ENCODE measurements at places on chromosomes 6 and 20. TPM values are rescaled to one million over a fixed set of nuclear protein-coding genes. Genes with fewer than 3 reads are reported as not detected.

- peak; percentile 52 for DNase-seq
These were observed 140.8 kb upstream of the CARMIL1 start for GRCh38 chr6:25138233-25138933.

DNA sequence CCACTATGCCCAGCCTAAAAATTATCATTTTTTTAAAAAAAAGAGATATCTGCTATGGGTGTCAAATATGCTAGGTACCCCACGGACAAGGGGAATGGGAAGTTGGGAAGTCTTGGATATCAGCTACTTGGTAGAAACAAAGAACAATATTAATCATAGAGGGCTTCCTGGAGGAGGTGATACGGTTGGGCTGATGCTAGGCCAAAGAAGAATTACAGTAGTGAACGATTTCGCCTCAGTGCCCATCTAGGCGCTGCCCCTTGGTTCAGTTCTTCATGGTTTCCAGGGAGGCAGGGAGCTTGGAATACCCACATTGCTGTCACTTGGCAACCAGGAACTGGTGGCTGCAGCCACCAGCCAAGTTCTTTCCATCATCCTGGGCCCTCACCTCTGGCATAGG is 5.5 kb upstream of the PSMF1 start:
- DNase-seq = no peak

SLC22A2 gene
- not detected for total RNA-seq

GRCh38 chr20:21251278-21251677 is 51.9 kb upstream of the XRN2 start:
- DNase-seq = no peak

GRCh38 chr20:49570161-49570827 is 2.4 kb upstream of the PTGIS start:
- DNase-seq = no peak

HRH3 gene
- not detected for total RNA-seq

PDYN gene
- not detected for total RNA-seq

- peak; percentile 61 for DNase-seq
These were observed 119.0 kb downstream of the RTN4IP1 start for GRCh38 chr6:106510090-106510970.

DNA sequence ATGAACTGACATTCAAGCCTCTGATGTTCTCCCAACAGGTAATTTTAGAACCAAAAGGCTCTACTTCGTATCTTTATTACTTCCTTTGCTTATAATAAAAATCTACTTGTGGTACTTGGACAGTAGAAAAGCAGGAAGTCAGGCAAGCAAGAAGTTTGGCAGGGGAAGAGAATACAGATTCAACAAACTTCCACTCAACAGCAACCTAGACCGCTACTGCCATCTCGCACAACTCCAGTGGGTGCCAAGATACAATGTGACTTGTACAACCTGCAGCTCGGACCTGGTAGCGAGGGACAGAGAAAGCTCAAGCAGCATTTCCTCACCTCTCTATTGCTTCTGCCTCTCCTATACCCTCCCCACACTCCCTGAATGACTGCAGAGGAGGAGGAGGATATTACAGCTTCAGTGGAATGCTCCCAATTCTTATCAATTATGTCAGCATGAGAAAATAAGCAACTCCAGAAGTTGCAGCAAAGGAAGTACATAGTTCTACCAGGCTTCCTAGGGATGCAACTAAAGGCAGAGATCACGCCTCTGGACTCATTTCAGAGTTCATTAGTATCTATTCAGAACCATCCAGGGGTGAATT is 76.5 kb downstream of the MBOAT1 start:
- no peak for DNase-seq

CDSN gene
- total RNA-seq = not detected

GRCh38 chr20:63112491-63113219 is 103.3 kb downstream of the YTHDF1 start:
- peak; percentile 18 for DNase-seq

- DNase-seq = no peak
These were observed 19.8 kb downstream of the ADGRF5 start for GRCh38 chr6:46901882-46902314.

GRCh38 chr6:9272671-9273070 is 837.3 kb upstream of the SLC35B3 start:
- no peak for DNase-seq

SNRPB gene
- 51.3 TPM for total RNA-seq

GRCh38 chr6:122753688-122754056 is 25.8 kb upstream of the FABP7 start:
- no peak for DNase-seq

- DNase-seq = no peak
These were observed 181.8 kb downstream of the SASH1 start for GRCh38 chr6:148524471-148524882.

PLAGL2 gene
- total RNA-seq = 6.7 TPM

GRCh38 chr6:68328156-68328555 is 306.9 kb upstream of the ADGRB3 start:
- no peak for DNase-seq

FAM209B gene
- not detected for total RNA-seq

IMPG1 gene
- not detected for total RNA-seq

DNA sequence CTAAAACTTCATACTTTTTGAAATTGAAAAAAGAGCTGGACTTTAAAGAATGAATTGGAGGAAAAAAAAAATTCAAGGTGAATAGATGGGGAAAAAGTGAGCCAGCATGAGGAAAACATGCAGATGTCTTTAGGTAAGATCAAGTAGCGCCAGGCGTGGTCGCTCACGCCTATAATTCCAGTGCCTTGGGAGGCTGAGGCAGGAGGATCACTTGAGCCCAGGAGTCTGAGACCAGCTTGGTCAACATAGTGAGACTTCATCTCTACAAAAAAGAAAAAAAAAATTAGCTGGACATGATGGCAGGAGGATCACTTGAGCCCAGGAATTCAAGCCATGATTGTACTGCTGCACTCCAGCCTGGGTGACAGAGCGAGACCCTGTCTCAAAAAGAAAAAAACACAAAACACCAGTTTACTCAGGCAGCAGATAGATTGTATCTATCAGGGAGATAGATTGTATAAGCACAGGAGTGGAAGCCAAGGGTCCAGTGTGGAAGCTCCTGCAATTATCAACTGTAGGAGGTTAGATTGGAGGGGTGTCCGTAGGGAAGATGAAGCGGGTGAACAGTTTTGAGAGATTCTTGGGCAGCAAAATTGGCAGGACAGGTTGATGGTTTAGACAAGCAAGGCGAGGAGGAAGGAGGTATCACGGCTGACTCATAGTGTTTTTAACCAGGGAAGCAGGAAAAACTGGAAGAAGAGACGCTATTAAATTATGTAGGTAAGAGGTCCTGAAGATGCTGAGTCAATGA is 97.6 kb upstream of the ZNF217 start:
- no peak for DNase-seq

DNA sequence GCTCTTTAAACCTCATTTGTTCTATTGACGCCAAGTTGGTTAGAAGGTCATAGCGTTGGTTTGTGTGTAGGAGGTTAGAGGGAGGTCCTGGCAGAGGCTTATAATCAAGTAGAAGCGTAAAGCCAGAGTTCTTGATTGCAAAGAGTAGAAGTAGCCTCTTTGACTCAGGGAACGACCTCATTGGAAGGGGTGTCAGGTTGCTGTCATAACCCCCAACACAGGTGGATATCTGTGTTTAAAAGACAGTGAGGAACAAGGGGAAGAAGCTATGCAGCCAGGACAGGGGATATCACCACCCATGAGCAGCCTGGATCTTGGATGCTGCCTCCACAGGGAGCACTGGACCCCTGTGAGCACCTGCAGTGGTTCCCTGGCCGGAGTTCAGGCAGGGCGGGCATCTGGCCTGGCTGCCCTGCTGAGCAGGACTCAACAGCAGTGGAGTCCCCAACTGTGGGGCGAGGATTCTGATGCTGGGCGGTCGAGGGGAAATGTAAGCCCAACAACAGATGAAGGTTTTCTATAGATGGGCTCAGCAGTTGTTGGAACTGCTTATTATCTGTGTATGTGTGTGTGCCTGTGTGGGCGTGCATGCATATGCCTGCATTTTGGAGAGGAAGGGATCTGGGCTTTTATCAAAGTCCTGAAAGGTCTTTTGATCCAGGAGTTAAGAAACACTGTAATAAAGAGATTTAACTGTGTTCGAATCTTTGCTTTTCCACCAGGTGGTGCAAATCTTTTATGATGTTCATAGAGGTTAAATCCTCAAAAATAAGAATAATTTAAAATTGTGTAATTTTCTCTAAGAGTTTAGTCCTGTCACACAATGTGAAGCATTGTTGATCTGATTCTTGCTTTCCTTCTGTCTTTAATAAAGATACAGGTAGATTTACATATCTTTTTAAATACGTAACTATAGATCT is 27.7 kb downstream of the HIVEP1 start:
- DNase-seq = no peak

DNA sequence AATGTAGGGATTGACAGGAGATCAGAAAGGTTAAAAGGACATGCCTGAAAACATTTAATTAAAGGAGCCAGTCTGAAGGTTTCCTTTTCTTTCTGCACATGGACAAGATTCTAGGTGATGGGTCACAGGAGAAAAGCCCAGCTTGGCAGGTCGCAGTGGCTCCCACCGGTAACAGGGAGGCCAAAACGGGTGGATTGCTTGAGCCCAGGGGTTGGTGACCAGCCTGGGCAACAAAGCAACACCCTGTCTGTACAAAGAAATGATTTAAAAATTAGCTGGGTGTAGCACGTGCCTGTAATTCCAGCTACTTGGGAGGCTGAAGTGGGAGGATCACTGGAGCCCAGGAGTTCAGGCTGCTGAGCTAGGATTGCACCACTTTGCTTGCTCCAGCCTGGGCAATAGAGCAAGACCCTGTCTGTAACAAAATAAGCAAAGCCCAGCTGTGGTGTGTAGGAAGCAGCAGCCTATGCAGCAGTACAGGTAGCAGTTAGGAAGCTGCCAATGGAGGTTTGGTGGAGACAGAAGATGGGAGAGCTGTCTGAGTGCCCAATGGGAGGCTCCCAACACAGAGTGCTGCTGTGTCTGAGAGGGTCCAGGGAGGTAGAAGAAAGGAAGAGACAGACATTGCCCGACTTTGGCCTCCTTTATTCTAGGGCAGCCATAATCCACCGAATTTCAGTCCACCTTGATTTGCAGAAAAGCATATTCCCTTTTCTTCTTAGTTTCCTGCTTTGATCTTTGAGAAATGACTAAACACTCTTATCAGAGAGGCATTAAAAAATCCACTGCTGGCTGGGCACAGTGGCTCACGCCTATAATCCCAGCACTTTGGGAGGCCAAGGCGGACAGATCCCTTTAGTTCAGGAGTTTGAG is 7.1 kb upstream of the AP5S1 start:
- no peak for DNase-seq

- no peak for DNase-seq
These were observed 73.5 kb downstream of the ZFP64 start for GRCh38 chr20:52118016-52118623.

DNA sequence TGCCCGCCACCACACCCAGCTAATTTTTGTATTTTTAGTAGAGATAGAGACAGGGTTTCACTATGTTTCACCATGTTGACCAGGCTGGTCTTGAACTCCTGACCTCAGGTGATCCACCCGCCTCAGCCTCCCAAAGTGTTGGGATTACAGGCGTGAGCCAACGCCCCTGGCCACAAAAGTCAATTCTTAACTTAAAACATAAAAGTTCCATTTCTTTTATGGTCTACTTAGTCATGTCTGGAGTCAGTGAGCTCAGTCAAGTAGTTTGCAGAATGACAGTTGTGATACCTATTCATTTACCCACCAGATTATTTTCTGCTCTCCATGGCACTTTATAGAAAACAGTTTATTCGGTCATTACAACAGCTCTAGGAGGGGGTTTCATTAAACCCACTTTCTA is 103.1 kb upstream of the ESR1 start:
- DNase-seq = no peak

GRCh38 chr6:84848960-84849359 is 84.6 kb upstream of the TBX18 start:
- DNase-seq = no peak

- DNase-seq = no peak
These were observed 136.8 kb downstream of the FNDC1 start for GRCh38 chr6:159305804-159306537.

SALL4 gene
- not detected for total RNA-seq

DNA sequence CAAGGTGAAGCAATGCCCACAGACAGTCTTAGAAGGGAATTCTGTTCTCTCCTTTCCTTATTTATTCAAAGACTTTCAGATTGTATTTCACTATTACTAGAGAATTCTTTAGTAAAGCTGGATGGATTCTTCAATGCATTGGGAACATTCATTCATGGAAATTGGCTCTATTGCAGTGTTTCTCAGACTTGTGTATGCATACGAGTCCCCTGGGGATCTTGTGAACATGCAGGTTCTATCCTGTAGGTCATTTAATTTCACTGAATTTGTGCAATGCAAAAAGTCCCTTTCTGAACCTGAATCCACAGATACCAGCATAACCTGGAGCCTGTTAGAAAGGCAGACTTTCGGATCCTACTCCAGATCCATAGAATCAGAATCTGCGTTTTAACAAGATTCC is 160.9 kb upstream of the AHI1 start:
- no peak for DNase-seq

GRCh38 chr6:142356201-142356883 is 54.5 kb downstream of the ADGRG6 start:
- DNase-seq = no peak

COL9A3 gene
- total RNA-seq = 2.9 TPM

TEAD3 gene
- total RNA-seq = 30.4 TPM

TDRD6 gene
- 0.30 TPM for total RNA-seq

IFNGR1 gene
- 115 TPM for total RNA-seq

- peak; percentile 83 for DNase-seq
These were observed 37.7 kb downstream of the PMEPA1 start for GRCh38 chr20:57672164-57672563.

SLC22A3 gene
- total RNA-seq = 1.3 TPM

DNA sequence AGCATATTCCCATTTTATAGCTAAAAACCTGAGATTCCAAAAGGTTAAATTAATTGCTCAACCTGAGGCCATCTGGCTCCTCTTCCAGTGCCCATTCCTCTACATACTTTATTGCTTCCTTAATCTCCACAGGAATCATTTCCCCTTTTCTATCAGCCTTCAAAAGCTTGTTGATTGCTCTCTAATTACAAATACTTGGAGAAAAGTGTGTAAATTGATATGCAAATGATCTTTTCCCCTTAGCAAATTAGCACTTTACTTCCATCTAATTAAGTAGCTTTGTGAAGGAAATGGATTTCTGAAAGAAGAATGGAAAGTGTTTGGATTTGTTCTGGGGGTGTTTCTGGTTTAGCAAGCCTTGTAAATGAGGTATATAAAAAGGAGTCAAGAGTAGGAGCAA is 323.3 kb downstream of the GRIK2 start:
- no peak for DNase-seq
